ENCODE measurements at places on chromosomes 11 and 22.

DNA sequence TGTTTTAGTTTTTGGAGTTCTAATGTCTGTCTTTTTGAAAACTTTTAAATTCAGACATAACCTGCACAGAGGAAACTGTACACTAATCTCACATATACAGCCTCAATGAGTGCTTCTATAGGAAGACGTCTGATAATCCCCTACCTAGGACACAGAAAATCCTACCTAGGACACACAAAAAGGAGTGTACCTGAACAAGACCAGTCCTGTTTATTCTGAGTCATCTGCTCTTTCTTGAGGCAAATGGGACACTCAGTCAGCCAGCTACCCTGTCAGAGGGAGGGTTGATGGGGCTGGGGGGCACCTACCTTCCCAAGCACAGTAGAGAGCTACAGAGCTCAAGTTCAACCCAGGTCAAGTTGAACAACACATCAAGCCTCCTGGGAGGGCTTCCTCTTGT lies 346.6 kb upstream of the NCAM1 start:
- no peak for DNase-seq

GRCh38 chr11:20097319-20098221 lies 62.7 kb downstream of the DBX1 start:
- no peak for DNase-seq

DNA sequence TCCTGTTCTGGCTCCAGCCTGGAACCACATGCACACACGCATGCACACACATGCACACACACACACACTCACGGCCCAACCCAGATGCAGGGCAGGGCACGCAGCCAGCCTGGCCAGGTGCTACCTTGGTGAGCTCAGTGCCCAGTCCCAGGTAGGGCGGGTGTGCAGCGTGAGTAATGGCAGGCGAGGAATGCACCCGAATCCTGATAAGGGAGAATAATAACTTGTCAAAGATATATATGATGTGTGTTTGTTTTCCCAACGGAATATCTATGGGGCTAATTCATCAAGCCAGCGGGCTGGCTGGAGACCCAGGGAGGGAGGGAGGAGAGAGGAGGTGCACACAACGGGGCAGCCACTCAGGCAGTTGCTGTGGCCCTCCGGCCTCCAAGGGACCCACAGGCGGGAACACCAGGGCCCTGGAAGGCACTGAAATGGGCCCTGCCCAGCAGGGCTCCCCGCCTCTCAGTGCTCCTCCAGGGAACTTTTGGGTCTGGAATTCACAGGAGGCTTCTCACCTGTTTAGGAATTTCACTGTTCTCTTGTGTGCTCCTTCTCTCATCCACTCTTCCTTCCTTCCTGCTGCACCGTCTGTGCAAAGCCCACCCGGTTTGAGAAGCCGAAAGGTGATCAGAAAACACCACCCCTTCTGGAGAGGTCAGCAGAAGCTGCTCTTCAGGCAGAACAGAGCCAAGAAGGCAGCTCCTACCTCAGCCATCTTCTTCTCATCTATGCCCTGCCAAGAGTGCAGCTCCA lies 79.0 kb downstream of the BUD13 start:
- no peak for DNase-seq

GRCh38 chr11:65851083-65851579 lies 6.8 kb downstream of the CFL1 start:
- DNase-seq: no peak

DNA sequence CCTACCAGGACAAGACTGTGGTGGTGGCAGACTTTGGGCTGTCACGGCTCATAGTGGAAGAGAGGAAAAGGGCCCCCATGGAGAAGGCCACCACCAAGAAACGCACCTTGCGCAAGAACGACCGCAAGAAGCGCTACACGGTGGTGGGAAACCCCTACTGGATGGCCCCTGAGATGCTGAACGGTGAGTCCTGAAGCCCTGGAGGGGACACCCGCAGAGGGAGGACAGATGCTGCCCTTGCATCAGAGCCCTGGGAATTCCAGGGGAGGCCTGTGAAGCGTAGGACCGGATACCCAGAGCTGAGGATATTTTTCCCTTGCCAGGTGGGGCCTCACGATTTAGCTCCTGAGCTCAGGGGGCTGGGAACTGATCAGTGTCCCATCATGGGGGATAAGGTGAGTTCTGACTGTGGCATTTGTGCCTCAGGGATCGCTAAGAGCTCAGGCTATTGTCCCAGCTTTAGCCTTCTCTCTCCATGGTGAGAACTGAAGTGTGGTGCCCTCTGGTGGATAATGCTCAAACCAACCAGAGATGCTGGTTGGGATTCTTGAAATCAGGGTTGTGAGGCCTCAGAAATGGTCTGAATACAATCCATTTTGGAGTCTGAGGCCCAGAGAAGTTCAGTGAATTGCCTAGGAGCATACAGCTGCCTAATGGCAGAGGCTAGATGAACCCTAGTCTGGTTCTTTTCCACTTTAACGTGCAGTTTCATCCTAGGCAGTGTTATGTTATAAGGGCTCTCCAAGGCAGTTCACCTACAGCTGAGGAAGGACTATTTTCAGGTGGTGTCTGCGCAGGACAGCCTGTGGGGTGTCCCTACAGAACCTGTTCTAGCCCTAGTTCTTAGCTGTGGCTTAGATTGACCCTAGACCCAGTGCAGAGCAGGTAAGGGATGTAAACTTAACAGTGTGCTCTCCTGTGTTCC lies 19.5 kb downstream of the PIK3IP1 start:
- DNase-seq: peak; percentile 53

GRCh38 chr11:121929581-121929980 lies 186.4 kb downstream of the BLID start:
- no peak for DNase-seq

DNA sequence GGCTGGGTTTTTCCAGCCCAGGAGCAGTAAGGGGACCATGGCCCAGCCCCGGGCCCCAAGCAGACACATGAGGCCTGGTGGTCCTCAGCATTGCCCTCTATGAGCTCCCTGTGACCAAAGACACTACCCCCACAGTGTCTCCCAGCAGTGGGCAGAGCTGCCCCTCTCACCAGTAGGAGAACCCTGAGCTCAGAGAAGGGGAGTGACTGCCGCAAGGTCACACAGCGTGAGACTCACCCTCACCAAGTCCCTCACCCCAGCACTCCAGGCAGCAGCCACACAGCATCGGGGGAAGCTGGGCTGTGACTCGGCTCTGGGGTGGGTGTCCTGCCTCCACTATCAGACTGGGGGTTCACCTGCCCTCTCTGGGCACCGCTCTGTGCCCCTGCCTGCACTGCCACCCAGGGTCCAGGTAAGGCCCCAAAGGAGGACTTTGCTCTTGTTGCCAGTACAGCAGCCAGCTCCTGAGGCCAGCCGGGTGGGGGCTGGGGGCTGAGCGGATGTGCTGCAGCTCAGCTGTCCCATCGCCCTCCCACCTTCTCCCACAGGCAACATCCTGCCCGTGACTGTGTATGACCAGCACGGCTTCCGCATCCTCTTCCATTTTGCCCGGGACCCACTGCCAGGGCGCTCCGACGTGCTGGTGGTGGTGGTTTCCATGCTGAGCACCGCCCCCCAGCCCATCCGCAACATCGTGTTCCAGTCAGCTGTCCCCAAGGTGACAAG lies 7.9 kb upstream of the SH3BP1 start:
- DNase-seq: no peak
